IPS-NIHi11 (cell line): ENCODE measurements at places on chromosomes 7 and 10.

DNA sequence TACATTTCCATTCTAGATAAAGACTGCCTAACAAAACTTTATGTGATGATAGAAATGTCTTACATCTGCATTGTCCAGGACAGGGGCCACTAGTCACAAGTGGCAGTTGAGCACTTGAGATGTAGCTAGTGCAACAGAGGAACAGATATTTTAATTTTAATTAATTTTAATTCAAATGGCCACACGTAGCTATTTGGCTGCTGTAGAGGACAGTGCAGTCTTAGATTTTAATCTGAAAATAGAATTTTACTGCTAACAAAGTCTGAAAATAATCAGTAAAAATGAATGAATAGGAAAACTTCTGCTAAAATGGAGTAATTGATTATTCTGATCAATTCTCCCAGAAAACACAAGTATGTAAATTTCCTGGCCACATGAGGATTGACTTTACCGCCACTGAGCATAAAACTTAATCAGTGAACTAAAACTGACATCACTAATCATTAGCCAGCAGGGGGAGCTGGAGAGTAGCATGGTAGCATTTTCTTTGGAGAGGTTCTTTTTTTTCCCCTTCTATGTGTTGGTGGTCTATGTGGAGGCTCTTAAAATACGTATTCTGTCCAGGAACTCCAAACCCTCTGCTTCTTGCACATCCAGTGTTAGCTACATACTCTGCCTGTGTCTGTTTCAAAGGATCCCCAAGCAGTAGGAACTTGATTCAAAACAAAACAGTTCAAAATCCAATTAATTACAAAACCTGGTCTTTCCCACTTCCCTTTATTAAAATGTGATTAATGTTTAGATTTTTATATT is 52.1 kb downstream of the TSPAN12 start:
- DNase-seq: peak; percentile 73

DNA sequence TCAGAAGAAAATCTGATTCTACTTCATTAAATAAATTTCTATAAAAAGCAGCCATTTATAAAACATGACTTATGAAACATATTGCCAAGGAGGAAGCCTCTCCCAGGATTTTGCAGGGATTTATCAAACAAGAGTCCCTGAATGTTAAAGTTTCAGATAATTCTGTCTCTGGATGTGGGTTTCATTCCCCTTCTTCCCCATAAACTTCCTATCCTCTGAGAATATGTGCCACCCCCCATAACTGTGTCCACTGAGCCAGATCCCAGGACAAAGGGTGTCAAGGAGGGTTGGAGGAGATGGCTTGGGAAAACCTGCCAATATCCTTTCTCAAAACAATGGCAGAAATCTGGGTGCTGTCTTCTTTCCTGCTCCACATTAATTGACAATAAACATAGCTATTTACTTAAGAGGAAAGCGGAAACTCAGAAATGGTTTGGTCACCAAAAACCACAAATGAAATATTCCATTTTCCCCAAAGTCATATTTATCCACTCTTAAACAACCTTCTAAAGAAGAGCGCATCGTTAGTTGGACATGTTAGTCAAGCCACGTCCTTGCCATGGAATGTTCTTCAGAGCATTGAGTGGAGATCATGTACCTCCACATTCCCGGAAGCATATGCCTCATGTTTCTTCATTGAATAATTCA is 54.3 kb upstream of the AKR1E2 start:
- DNase-seq: no peak

DNA sequence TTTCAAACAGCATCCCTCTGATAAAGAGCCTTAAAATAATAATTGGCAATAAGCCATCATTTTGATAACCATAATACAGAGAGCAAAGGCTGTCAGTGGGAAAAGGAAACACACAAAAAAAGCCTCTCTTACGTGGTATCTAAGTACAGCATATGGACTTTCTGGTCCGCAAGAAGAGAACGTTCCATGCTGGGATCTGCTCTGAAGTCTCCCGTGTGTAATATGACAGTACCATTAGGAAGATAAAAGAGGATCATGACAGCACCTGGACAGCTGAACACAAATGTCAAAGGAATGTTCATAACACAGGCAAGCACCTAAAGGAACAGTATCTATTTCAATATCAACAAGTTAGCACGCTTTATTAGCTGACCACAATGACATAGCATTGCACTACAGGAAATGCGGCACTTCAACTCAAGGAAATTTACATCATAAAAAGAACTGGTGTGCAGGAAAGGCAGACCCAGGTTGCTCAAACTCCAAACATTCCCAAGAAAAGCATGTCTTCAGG is 9.9 kb downstream of the DCLRE1A start:
- DNase-seq: no peak

- peak; percentile 82 for DNase-seq
Observed at GRCh38 chr10:70052462-70053217, at the start of gene MACROH2A2. Gene MACROH2A2, plus strand, starts transcription at chr10:70052846. Its CDS starts 22,813 bp downstream, at chr10:70075659.

DNA sequence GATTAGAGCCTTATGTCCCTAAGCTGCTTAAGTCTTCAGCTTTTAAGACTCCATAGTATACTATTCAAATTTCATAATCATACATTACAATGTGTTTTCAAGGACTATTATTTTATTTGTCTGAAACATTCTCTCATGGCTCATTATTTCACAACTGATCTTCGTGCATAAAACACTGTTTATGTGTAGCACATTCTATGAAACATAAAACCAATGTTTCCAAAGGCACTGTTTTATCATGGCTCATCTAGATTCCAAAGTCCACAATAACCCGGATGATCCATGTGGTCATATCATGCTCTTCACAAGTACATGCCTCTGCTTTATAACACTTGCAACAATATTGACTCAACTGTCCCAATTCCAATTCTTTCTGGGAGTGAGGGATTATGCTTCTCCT is 806.1 kb downstream of the TNS3 start:
- DNase-seq: no peak
